HuH-7 (cell line): ENCODE measurements at places on chromosomes 5 and 9.

- no peak for DNase-seq
Observed at GRCh38 chr5:145393426-145393825, 441.7 kb downstream of the PRELID2 start.

DNA sequence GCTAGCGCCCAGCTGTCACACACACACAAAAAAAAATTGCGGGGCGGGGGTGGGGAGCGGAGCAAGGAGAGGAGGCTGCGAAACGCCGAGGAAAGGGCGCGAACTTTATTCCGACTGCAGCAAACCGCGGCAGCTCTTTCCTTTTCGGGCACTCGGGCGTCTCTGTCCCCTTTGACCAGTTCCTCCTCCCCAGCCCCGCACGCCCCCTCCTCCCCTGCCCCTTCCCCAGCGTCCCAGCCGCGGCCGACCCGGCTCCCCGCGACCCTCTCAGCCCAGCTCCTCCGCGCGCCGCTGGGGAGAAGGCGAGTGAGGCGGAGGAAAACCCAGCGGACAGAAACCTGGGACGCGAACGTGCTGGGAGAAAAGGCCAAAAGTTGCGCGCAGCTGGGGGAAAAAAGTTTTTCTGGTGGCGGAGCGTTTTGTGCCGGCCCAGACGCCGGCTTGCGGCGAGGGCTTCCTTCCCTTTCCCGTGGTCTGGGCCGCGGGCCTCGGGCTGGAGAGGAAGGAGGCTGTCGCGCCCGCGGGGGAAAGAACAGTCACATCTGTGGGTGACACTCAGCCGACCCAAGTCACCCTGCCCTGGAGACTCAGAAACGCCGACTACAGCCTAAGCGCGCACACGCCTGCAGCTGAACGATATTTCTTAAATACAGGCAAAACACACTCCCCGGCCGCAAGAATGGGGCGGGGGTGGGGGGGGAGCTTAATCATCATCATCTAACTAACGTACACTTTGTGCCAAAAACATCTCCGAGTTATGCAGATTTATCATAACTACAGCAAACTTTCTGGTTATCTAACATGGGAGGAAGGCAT is 1.1 kb upstream of the BNC2 start:
- DNase-seq, result peak; percentile 10

GRCh38 chr9:69121155-69122081 is 52.7 kb upstream of the TJP2 start:
- peak; percentile 55 for DNase-seq

DNA sequence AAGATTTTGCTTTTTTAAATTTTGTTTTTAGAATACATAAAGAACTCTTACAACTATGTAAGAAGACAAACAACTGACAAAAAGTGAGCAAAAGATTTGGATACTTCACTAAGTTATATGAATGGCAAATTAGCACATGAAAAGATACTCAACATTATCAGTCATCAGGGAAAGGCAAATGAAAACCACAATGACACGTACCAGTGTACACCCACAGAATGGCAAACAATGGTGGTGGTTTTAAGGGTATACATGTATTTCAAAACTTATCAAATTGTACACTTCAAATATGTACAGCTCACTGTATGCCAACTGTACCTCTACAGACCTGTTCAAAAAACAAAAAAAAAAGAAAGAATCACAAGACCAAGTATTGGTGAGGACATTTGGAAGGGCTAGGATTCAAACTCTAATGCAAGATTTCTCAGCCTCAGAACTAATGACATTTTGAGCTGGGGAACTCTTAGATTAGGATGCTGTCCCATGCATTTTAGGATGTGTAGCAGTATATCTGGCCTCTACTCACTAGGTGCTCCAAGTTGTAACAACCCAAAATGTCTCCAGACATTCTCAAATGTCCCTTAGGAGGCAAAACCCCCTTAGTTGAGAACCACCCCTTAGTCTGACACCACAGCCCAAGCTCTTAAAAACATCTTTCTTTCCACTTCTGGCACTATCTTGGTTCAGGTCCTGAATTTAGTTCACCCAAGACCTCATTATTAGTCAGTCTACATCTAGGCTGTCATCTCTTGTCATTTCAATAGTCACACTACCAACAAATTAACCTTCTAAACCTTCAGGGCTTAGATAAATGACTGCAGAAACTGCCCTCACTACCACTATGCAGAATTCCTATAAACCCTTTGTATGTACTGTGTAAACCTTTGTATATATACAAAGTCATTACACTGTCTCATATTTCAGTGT is 9.7 kb downstream of the SCAI start:
- DNase-seq, result no peak

DNA sequence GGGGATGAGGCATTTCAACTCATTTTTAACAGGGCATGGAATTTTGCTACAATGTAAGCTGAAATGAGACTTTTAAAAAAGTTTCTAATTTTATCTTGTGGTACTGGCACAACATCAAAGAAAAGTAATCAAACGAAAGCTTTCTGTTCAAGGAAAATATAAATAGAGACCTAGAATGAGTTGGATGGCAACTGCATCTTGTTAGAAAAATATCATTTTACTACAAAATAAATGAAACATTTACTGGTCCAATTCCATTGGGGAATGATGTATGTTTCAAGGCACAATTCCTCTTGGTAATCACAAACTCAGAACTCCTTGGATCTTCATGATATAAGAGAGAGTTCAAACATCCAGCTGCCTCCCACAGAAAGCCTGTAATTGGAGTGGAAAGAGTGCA is 102.8 kb downstream of the HMHB1 start:
- no peak for DNase-seq

GRCh38 chr9:98627296-98627695 is 81.4 kb downstream of the GABBR2 start:
- DNase-seq, result no peak

DNA sequence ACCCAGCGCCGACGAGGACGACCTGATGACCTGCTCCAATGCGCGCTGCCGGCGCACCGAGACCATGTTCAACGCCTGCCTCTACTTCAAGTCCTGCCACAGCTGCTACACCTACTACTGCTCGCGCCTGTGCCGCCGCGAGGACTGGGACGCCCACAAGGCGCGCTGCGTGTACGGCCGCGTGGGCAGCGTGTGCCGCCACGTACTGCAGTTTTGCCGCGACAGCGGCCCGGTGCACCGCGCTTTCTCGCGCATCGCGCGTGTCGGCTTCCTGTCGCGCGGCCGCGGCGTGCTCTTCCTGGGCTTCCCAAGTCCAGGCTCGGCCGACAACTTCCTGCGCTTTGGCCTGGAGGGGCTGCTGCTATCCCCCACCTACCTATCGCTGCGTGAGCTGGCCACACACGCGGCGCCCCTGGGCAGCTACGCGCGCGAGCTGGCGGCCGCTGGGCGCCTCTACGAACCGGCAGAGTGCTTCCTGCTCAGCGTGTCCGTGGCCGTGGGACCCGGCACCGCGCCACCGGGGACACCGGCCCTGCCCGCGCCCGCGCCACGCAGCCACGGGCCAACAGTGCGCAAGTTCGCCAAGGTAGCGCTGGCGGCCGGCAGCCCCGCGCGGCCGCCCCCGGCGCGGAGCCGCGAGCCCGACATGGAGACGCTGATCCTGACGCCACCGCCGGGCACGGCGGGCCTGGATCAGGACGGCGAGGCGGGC is 2.7 kb upstream of the PHPT1 start:
- DNase-seq, result no peak

- DNase-seq, result no peak
Observed at GRCh38 chr9:19451240-19452087, 42.7 kb downstream of the ACER2 start.

GRCh38 chr5:157143127-157143971 is 684 bp upstream of the MED7 start:
- DNase-seq, result no peak

GRCh38 chr9:18534611-18535010 is 60.7 kb downstream of the ADAMTSL1 start:
- DNase-seq, result no peak

DNA sequence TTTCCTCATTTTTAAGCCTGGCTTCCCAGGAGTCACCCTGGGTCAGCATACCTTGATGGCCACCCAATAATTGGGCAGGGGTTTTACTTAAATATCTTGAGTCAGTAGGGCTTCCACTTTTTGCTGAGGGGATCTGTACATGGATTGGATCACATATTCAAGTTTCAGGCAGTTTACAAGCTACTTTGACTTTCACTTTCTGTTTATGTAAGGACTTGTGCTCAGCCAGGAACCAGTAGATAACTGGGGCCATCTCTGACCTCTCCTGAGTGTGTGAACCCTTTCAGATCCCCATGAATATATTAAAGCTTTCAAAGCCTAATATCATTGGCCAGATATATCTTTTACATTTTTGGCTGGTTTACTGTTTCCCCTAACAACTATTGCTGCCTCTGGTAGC is 45.1 kb downstream of the SLCO6A1 start:
- DNase-seq, result no peak

GRCh38 chr9:69192214-69192613 is 18.1 kb downstream of the TJP2 start:
- no peak for DNase-seq

- no peak for DNase-seq
Observed at GRCh38 chr9:22146604-22147003, 137.5 kb upstream of the CDKN2B start.

- peak; percentile 34 for DNase-seq
Observed at GRCh38 chr9:2621722-2622460, at the start of gene VLDLR. Gene VLDLR, plus strand, starts transcription at chr9:2621787. Its CDS starts 403 bp downstream, at chr9:2622190.

DNA sequence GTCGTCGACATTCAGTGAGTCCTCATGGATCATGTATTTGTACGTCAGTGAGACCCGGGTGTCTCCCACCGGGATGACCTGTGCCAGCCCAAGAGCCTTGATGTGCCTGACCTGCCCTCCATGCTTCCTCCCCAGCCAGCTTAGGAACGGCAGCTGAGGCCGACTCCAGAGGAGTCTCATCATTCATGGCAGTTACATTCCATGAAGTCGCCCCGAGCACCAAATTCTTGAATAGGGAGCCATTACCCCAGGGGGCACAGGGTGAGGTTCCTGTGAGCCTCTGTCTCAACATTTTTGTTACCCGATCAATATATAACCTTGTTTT is 67.8 kb downstream of the ZNF354C start:
- DNase-seq, result no peak

DNA sequence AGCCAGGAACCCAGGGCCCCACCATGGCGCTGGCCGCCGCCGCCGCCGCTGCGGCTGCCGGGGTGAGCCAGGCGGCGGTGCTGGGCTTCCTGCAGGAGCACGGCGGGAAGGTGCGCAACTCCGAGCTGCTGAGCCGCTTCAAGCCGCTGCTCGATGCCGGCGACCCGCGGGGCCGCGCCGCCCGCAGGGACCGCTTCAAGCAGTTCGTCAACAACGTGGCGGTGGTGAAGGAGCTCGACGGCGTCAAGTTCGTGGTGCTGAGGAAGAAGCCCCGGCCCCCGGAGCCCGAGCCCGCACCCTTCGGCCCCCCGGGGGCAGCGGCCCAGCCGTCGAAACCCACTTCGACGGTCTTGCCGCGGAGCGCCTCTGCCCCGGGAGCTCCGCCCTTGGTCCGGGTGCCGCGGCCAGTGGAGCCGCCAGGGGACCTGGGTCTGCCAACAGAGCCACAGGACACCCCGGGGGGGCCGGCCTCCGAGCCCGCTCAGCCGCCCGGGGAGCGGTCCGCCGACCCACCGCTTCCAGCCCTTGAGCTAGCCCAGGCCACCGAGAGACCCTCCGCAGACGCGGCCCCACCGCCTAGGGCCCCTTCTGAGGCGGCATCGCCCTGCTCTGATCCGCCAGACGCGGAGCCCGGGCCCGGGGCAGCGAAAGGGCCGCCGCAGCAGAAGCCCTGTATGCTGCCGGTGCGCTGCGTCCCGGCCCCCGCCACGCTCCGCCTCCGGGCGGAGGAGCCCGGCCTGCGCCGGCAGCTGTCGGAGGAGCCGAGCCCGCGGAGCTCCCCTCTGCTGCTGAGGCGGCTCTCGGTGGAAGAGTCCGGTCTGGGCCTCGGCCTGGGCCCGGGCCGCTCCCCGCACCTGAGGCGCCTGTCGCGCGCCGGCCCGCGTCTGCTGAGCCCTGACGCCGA is 749 bp downstream of the SOWAHA start:
- DNase-seq, result peak; percentile 59

DNA sequence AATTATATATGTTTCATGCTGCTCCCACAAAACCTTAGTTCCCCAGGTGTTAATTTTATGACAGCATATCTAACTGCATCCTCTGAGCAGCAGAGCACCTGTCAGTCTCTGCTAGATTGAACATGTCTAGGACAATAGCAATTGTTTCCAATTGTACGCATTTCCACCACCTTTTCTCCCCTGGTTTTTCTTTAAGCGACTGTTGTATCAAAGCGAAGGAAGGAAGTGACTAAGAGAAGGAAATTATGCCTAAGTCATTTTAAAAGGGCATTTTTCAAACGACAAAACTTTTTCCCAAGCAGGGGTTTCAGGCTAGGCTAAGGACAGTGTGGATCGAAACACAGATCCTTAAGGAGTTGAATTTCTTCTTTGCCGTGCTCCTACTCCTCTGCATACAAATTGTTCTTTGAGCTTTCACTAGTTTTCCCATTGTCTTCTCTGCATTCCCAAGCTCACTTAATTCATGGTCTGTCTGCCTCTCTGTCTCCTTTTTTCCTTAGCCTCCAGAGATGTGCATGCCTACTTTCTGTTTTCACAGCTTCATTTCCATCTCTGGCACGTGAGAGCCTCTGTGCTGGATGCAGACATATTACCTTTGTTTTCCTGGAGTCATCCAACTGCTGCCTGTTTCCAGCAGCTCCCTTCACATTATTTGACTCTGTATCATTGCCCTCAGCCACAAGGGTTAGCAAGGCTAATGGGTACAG is 39.4 kb upstream of the STARD4 start:
- no peak for DNase-seq

DNA sequence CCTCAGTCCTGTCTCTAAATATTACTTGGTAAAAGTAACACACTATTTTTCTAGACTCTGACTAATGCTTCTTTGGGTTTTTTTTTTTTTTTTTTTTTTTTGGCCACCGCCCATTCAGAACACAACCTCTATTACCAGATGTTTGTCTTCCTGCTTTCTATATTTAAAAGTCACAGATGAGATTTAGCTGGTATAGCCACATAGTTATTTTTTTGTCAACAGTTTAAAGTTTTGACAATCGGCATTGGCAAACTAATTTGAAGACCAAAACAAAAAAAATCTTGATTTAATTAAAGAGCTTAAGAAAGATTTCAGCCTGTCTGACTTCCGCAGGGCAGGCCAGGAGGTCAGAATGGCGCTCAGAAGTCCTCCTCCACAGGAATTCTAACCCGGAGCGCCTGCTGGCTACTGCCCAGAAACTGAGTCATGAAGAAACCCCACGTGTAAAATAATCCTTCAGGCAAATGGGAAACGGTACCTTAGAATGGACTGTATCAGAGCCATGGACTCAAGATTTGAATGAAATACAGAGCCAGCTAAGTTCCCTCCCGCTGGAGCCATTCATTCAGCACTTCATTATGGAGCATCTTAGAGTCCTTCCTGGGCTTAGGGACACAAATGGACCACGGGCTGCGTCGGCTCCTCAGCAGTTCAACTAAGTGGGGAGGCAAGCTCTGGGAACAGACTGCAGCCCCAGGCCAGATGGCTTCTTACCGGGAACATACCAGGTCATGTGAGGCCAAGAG is 55.6 kb downstream of the PTPDC1 start:
- DNase-seq, result no peak
